T follicular helper cell (primary cell): ENCODE measurements at places on chromosomes 7 and 10.

- no peak for DNase-seq
Measured at GRCh38 chr7:214410-215212, 22.2 kb downstream of the FAM20C start.

GRCh38 chr7:118615-119391, 73.6 kb upstream of the FAM20C start:
- DNase-seq, result no peak

GRCh38 chr7:36723951-36724664, at the start of gene AOAH:
Gene AOAH, minus strand, starts transcription at chr7:36724494. Its CDS starts 346 bp downstream, at chr7:36724148.
- peak; percentile 64 for DNase-seq

- DNase-seq, result no peak
Measured at GRCh38 chr7:73685311-73685710, 1.9 kb downstream of the BUD23 start.

GRCh38 chr10:121182219-121182618, 331.1 kb downstream of the WDR11 start:
- DNase-seq, result no peak

- DNase-seq, result no peak
Measured at GRCh38 chr7:150852371-150852905, at the start of gene AOC1. Gene AOC1, plus strand, starts transcription at chr7:150852517. Its CDS starts 3,954 bp downstream, at chr7:150856471.

GRCh38 chr7:97025130-97025499, 484 bp upstream of the DLX5 start:
- no peak for DNase-seq

DNA sequence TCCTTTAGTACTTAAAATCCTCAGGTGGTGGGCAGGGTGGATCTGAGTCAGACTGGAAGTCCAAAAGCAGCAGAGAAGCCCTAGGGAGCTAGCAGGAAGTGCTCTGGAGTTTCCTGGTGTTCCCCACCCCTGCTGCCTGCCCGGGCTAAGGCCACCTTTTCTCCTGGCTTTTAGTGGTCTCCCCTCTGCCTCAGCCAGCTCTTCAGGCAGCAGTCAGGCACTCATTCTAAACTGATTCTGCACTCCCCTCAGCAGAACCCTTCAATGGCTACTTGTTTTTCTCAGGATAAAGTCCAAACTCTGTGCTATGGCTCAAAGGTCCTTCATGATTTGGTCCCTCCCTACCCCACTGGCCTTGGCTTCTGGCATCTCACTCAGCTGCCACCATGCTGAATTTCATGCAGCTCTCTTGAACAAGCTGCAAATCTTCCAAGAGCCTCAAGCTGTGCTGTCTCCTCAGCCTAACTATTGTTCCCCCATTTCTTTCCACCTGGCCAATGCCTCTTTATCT, 28.9 kb upstream of the DNMBP start:
- no peak for DNase-seq

- DNase-seq, result no peak
Measured at GRCh38 chr10:43943818-43944360, 295.2 kb upstream of the ZNF32 start.

- no peak for DNase-seq
Measured at GRCh38 chr7:121344497-121344896, 15.7 kb downstream of the WNT16 start.

DNA sequence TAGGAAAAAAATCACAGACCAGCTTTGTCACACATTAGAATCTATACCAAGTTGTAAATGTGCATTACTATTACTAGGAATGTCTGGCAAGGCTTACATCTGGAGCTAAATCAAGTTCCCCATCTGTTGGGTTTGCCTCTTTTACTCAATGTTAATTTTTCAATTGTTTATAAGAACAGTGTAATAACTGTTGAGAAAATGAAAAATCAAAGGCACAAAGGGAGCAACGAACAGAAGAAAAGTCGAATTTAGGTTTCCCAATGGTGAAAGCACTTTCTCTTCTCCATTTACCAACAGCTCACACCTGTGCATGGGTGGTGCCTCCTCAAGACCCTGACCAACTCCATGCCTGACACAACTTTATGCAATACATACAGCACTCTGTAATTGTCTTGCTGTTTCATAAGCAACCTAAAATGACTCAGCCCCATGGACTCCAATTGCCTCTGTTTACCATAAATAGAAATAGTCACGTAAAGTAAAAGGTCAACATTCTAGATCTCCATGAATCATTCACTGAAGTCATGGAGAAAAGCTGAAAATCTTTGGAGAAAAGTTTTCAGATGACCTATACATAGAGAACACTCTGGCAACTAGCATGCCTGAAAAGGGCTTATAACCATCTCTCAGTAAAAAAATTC, 95.5 kb upstream of the KCNIP2 start:
- DNase-seq, result no peak

- no peak for DNase-seq
Measured at GRCh38 chr7:25619381-25619780, 391.1 kb upstream of the NPVF start.

- no peak for DNase-seq
Measured at GRCh38 chr10:23120001-23120934, 24.9 kb downstream of the MSRB2 start.

- DNase-seq, result no peak
Measured at GRCh38 chr10:114345701-114346100, 58.6 kb downstream of the AFAP1L2 start.

- no peak for DNase-seq
Measured at GRCh38 chr7:51054231-51054630, 262.4 kb downstream of the COBL start.

- DNase-seq, result no peak
Measured at GRCh38 chr10:3264161-3264761, 91.7 kb upstream of the PITRM1 start.

- DNase-seq, result no peak
Measured at GRCh38 chr10:13712837-13713581, 126.2 kb downstream of the PRPF18 start.

GRCh38 chr10:20835335-20835734, 61.8 kb downstream of the NEBL start:
- DNase-seq, result no peak

- no peak for DNase-seq
Measured at GRCh38 chr7:113140956-113141355, 22.6 kb upstream of the SMIM30 start.

DNA sequence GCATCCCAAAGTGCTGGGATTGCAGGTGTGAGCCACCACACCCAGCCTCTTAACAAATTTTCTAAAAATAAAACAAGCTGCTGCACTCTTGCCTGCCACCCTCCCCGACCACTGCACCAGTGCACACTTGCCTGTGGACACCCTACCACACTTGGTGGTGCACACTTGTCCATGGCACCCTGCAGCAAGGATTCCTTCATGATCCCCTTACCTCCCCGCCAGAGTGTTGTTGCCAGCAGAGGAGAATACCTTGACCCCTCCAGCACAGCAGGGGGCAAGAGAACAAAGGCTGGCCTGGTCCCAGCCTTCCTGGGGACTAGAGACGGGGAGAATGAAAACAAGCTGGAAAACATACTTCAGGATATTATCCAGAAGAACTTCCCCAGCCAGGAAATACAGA, 65.9 kb upstream of the KCND2 start:
- no peak for DNase-seq

GRCh38 chr7:4051696-4052095, 630.4 kb upstream of the FOXK1 start:
- no peak for DNase-seq

DNA sequence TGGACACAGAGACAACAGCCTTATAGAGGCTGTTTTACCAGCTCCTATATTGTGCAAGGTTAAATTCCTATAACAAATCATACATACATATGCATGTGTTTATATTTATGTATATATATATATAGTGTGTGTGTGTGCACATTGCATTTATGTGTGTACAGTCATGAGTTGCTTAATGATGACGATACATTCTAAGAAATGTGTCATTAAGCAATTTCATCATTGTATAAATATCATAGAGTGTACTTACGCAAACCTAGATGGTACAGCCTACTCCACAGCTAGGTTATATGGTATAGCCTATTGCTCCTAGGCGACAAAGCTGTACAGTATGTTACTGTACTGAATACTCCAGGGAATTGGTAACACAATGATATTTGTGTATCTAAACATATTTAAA, 30.1 kb upstream of the TNKS2 start:
- DNase-seq, result no peak

- peak; percentile 20 for DNase-seq
Measured at GRCh38 chr10:97701438-97702069, 12.0 kb upstream of the MARVELD1 start.

GRCh38 chr7:66964411-66964810, 31.0 kb downstream of the SBDS start:
- DNase-seq, result no peak

- no peak for DNase-seq
Measured at GRCh38 chr10:5036511-5036910, 32.9 kb upstream of the AKR1C2 start.

DNA sequence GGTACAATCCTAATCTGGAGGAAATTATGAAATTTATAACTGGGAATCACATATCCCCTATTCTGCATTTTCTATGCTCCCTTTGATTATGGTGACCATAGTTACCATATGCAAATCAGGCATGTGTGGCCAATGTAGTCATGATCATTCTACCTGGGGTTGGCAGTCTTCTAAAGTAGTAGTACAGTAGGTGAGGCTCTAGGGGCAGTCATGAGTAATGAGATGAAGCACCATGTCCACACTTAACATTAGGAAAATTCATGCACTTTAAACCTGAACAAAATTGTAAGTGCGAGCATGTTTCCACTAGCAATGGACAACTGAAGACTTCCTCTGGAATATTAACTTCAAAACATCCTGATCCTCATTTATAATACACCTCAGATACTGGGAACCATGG, 545.9 kb downstream of the SUGCT start:
- no peak for DNase-seq

DNA sequence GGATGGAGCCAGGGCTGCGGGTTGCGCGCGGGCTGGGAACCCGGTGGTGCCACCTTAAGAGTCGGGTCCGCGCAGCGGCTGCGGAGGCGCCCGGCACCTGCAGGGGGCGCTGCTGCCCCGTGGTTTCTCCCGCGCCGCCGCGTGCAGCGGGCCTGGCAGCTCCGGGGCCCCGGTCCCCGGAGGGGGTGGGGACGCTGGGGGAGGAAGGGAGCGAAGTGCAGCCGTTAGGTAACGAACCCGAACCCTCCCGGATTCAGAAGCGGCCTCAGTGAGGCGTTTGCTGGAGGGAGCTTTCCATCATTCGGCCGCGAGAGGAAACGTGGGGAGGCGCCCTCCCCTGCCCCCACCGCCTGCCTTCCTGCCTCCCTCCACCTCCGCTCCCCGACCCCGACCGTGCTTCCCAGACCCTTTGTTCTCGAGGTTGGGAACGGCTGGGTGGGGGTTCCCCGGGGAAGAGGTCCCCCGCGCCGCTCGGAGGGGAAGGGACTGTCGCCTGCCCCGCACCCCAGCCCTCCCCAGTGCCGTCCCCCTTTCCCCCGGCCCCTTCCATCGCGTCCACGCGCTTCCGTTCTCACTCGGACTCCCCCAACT, 29.6 kb downstream of the SKIDA1 start:
- peak; percentile 73 for DNase-seq

- DNase-seq, result no peak
Measured at GRCh38 chr7:140261522-140261921, 84.7 kb upstream of the KDM7A start.

- no peak for DNase-seq
Measured at GRCh38 chr10:132939957-132940790, 2.2 kb downstream of the CFAP46 start.

DNA sequence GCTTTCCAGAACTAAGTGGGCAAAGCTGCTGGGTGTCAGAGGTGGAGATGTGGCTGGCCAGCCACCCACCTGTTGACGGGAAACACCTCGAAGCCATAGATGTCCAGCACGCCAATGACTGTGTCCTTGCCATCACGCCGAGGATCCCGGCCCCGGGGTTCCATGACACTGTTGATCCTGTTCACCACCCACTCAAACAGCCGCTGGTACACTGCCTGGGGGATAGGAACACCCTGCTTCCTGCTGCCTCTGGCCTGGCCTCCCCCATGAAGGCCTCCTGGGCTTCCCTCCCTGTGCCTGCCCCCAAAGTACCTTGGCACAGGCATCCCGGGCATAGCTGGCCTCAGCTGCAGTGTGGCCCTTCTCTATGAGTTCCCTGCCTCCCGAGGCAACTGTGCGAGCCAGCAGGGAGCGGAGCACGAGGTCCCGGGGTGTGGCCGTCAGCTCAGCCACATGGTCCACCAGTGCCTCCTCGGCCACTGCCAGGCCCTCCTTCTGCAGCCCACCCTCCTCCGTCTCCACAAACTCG, 8.2 kb downstream of the MYO1G start:
- DNase-seq, result no peak

- DNase-seq, result no peak
Measured at GRCh38 chr7:136213012-136213411, 235.9 kb upstream of the MTPN start.

- DNase-seq, result no peak
Measured at GRCh38 chr10:100506596-100507356, 12.9 kb downstream of the SEC31B start.

DNA sequence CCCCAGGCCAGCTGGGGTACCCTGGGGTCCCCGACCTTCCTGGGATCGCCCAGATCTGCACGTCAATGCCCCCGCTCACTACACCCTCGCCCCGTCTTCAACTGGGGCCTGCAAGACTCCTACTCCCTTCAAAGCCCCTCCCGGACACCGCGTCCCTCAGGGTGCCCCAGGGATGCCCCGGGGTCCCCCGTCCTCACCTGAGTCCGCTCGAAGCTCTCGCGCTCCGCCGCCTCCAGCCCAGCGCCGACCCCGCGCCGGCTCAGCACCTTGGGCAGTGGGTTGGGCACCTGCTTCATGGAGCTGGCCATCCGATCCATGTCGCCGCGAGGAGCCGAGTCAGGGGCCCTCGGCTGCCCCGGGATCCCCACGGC, at the start of gene HIP1:
Gene HIP1 (minus strand): TSS at position 338 of the 371 bp plus-strand sequence. CDS start 21 bp downstream, at position 317.
- no peak for DNase-seq

- no peak for DNase-seq
Measured at GRCh38 chr10:69802424-69803161, 887 bp downstream of the COL13A1 start.

DNA sequence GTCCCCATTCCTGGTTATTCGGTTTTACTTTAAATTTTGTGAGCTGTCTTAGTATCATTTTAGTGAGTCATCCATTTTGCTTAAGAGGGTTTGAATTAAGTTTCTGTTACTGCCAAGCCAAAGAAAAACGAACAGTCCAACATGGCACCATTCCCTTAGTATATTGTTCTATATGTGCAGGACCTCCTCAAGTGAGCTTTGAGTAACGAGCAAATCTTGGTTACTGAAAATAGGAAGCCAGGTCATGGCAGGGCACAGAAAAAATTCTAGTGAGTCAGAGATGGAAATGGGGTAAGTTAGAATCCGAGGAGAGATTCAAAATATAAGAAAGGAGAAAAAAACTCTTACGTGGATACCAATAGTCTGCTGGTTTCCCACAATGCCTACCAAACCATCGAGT, 292.9 kb downstream of the BAMBI start:
- DNase-seq, result no peak

GRCh38 chr7:5634107-5634950, 147.1 kb downstream of the RNF216 start:
- no peak for DNase-seq
